Neuronal stem cell (in vitro differentiated cells): ENCODE measurements at places on chromosomes 12 and 14.

DNA sequence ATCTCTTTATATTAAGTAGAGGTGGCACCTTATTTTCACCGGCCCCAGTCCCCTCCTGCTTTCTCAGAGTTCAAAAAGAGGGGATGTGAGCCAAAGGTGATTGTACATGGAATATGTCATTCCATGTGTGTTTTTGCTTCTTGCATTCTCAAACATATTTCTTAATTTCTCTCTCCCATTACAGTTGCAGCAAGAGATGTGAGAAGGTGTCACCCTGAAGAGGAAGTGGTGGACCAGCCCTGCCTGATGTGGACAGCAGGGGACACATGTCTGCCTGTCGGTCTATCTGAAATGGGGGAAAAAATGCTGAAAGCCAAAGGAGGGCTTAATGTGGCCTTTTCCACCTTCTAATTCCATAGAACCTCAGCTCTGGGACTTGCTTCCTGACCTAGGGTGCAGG lies 1.9 kb upstream of the FOXN3 start:
- DNase-seq, result no peak

DNA sequence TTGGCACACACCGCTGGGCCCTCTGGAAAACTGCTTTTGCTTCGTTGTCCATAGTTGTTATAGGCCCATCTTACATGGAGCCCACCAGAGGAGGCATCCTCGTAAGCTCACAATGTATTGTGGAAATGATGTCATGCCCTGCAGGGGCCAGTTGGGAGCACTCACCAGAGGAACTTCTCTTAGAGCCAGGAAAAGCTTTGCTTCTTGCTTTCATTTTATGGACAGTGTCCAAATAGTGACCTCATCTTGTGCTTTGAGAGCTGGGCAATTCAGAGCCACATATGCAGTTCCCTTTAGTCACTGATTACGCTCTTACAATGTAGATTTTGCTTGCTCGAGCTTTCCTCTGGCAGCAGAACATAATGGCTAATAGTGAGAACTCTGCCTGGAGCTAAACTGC lies 275.6 kb downstream of the AACS start:
- DNase-seq, result no peak

DNA sequence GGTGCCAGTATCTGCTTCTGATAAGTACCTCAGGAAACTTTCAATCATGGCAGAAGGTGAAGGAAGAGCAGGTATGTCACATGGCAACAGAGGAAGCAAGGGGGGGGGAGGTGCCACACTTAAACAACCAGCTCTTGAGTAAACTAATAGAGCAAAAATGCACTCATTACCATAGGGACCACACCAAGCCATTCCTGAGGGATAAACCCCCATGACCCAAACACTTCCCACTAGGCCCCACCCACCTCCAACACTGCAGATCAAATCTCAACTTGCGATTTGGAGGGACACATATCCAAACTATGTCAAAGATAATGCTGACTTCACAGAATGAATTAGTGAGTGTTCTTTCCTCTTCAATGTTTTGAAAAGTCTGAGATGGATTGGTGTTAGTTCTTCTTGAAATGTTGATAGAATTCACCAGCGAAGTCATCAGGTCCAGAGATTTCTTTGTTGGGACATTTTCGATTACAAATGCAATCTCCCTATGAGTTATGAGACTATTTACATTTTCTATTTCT lies 16.6 kb downstream of the TFCP2 start:
- DNase-seq, result no peak

DNA sequence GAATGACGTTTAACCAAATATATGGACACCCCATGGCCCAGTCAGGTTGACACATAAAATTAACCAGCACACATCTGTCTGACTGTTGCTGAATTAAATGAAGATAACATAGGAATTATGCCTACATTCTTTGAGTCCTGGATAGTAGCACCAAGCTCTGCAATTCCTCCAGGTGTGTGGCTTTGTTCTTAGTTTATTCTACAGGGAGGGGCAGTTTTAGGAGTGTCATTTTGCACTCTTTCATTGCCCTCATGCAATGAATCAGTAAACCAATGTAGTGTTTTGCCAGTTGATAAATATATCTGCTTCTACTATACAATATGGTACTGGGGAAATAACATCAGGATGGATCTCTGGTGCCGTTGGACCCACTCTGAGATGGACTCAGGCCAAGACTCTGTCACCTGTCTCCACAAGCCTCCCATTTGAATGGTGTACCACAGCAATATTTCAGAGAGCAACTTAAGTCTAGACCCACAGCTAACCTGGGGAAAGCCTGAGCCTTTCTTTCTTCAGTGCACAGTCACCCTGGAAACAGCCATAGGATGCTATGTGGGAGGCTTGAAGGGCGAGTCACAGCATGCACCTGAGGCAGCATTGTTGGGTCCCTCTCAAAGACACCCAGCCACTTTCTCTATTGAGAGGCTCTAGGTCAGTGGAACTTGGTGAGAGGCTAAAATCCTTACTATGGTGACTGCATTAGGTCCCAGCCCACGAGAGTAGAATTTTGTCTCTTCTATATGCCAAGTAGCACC lies 73.2 kb downstream of the ANO4 start:
- no peak for DNase-seq

GRCh38 chr14:78292003-78292402 lies 121.8 kb downstream of the NRXN3 start:
- DNase-seq, result no peak
